NCI-H1436 treated with DMSO at 0.1 percent for 48 hours (cell line): ENCODE measurements at places on chromosomes 3 and 15.

DNA sequence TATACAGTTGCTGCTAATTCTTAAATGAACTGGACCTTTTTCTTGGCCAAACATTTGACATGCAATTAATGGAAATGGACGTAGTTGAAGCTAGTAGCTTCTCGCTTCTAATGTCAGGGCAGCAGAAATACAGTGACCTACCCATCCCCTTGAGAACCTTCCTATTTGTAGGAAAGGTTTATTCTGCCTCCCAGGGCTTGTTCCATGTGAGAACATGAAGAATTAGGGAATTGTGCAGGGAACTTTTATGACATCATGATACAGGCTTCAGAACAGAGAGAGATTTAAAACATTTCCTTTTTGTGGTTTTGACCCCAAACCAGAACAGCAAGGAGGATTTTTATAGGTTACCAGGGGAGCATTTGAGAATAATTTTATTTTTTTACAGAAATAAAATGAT lies 406.6 kb upstream of the PPP2R3A start:
- DNase-seq, result no peak

DNA sequence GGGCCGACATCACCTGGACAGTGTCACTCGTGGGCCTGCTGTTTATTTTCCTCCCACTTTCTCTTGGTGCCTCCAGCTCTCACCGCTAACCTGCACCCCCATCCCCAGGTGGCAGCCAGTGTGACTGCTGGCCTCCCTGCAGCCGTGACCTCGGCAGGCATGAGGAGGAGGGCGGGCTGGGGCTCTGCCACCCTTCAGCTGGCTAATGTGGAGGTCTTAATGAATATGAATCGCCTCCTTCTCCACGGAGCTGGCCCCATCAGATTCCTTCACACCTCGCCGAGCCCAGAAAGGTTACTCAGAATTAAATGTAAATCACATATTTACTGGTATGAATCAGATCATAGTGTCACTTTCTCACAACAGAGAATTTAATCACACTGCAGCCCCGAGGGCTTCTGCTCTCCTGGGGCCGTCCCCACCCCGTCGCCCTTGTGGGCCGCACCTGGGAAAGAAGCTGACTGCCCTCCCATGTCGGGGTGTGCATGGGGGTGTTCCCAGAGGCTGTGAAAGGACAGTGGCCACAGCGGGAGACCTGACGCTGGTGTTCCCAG lies 171.1 kb upstream of the TLE3 start:
- DNase-seq, result no peak

DNA sequence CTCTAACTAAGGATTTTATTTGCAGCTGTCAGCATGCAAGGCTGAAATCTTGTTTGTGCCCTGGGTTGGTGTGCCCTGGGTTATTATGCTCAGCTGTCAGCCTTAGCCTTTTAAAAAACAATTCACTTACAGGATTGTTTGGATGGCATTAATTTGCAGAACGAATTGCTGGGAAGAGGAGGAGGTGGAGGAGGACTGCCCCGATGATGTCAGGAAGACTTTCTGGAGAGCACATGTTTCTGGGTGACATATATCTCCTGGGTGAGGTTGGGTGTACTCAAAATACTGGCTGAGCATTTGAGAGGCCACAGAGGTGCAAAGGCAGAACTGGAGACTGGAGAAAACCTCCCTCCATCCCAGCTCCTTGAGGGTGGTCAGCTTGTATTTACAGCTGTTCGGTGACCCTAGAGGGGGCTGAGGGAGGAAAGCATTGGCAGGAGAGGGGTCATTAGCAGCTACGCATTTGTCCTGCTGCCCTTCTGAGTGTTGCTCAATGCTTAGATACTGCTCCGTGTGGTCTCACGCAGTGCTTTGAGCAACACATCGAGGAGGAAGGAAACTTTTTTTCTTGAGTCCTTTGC lies 59.8 kb upstream of the PSMD6 start:
- no peak for DNase-seq

- no peak for DNase-seq
Measured at GRCh38 chr3:178512647-178513046, 23.6 kb upstream of the KCNMB2 start.

- DNase-seq, result no peak
Measured at GRCh38 chr3:100440895-100441294, 39.6 kb downstream of the LNP1 start.

DNA sequence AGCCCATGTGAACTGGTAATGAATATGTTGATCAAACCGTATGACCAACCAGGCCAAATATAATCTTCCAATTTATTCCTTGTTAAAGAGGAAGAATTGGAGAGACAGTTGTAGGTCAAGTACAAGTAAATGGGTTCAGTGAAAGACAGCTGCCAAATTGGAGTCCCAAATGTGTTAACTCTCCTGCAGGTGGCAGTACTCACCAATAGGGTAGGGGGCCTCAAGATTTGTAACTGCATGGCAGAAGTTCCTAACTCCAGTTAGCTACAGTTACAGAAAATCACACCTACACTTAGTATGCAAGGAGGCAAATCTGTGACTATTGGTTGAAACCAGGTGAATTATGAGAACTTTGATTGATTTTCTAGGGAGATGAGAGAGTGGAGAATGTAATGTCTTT lies 278.0 kb downstream of the ZBBX start:
- DNase-seq, result no peak

- DNase-seq, result no peak
Measured at GRCh38 chr3:31412832-31413231, 119.9 kb upstream of the STT3B start.

GRCh38 chr3:183288117-183288516 lies 35.1 kb downstream of the B3GNT5 start:
- no peak for DNase-seq

DNA sequence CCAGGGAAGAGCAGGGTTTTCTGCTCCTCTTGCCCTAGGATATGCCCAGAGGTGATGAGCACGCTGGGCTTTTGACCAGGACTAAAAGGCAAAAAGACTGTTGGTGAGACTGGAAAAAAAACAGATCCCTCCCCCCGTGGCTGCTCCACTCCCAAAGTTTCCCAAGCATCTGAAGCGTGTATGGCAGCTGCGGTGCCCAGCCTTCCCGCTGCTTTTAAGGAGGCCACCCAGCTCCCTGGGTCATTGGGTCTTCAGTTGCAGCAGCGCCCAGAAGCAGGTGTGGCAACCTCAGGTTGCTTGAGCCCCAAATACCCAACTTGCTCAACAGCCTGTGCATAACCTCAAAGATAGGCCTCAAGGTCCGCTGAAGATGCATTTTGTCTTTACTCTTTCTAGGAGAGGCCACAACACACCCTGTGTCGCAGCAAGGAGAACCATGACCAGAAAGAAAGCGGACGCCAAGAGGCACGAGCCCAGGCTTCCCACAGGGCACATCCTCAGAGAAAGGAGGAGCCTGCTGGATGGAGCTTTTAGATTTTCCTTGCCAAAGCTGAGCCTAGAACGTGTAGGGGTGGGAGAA lies 2.0 kb downstream of the SRGAP3 start:
- no peak for DNase-seq

DNA sequence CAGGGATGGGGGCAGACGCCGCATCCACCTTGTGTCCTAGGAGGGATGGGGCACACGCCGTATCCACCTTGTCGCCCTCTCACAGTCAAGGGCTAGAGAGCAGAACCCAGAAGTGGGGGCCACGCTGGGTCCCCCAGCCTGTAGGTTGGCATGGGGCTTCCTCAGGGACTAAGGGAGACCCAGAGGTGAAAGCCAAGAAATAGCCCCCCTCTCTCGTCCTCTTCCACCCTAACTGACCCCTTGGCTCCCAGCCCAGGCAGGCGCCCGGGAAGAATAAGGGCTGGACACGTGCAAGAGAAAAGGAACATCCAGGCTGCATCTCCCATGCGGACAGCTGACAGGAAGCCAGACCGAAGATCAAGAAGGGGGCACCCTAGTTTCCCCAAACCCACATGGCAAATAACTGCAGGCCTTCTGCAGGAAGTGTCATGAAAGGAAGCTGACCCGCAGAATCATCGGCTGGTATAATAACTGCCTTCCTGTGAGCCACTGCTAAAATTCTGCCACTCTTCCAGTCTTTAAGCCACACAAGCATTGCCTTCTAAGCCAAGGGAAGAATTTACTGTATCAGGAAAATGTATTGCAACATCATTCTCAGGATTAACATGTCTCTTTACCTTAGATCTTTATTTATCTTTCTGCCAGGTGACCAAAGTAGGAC lies 38.5 kb upstream of the TFRC start:
- DNase-seq, result no peak

DNA sequence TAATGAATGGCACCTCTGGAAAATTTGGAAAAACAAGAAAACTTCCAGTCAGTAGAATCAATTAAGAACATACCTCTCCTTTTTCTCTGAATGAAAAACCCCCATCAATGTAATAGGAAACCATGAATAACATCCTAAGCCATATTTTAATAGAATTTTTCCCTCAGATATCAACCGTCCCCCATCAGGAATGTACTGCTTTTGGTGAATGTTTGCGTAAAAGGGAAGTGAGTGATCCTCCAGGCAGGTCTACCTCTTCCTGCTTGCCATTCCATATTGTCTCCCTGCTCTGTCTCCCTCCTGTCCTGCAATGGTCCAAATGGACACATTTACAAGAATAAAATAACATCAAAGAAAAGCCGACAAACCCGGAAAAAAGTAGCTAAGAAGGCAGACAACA lies 30.8 kb downstream of the LAMP3 start:
- DNase-seq, result no peak

DNA sequence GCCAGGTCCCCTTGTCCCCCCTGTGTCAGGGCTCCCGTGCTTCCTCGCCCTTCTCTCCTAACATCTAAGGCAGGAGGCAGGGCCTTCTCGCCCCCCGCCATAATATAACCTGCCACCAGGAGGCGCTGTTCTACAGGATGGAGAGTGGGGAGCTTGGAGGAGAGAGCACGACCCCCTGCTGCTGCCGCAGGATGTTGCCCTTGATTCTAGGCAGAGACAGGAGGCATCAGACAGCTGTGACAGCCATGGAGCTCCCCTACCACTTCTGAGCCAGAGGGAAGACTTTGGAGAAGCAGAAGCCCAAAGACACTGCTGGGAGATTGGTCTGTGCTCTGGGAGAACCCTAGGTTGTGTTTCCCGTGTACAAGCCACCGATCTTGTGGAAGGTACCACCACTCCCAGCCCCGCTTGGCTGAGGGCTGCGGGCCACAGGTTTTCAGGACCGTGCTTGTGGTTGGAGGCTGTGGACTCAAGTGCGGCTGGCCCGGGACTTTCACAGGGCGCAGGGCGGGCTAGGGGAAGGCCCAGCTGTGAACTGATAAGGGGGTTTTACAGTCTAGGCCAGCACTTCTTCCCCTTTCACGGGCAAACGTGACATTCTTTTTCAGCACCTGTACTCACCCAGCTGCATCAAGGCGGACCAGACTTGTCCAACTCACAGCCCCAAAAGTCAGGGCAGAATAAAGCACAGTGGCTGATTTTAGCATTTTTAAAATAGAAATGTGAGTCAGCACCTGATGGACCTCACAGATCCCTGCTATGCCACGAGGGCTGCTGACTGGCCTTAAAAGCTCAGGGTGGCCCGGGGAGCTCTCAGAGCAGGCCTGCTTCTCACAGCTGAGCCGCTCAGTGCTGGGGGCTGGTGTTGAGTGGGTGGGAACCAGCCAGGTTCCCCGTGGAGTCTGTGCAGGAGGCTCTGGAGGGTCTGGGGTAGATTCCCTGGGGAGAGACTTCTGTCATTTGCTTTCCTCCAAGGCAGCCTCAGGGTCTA lies 2.6 kb upstream of the TIGIT start:
- DNase-seq, result no peak
